Stimulated activated CD8-positive, alpha-beta memory T cell treated with anti-CD3 and anti-CD28 coated beads, Interleukin-4, amount 100 ng/mL, for 1 hour (primary cell): ENCODE measurements at places on chromosomes 1 and 21.

- DNase-seq, result no peak
Observed at GRCh38 chr21:43287795-43288755, 119.3 kb downstream of the CRYAA start.

DNA sequence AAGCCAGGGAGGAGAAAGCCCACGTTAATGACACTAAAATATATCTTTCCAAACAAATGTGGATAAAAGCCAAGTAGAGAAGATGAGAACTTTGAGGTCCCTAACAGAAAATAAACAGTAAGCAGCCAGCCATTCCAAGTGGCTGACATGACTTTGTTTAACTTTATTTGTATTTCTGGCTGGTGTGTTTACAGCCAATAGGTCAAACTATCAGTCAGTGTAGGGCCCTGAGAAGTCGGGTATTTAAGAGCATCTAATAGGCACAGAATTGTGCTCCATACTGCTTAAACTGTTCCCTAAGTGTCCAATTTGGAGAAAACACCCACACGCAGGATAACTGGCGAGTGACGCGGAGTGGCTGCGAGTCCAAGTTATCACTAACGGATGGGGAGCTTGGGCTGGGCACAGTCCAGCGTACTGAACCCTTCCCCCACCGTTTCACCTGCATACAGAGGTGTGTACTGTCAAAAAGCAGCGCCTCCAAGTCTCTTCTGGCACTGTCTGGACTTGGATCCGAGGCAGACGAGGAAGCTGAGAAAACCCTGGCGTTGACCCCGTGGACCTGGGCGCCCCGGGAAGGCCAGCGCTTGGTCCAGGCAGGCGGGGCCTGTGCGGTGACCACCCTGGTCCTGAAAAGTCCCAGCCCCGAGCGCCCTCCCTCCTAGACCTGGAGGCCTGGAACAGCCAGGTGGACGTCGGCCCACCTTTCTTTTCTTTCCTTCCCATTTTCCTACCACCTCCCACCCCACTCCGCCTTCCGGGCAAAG, 662 bp upstream of the LGALS8 start:
- no peak for DNase-seq

DNA sequence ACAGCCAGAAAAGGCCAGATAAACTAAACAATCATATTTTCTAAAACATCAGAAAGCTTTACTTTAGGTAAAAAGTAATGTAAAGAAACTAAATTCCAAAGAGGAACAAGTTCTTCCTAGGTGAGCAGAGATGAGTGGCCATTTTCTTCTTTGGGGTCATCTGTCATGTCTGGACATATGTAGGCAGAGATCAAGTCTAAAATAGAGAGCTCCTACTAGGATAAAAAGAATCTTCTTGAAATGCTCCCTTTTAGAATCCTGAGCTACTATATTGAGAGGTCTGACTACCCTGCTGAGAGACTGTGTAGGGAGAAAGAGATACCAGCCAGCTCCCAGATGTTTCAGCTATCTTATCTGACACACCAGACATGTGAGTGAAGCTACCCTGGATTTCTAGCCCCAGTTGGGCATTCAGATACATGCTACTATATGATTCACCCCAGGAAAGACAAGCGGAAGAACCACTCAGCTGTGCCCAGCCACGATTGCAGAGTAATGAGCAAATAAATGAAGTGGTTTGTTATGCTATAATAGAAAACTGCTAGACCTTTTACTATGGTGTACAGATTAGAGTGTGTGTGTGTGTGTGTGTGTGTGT, 80.1 kb downstream of the TTLL7 start:
- DNase-seq, result no peak

DNA sequence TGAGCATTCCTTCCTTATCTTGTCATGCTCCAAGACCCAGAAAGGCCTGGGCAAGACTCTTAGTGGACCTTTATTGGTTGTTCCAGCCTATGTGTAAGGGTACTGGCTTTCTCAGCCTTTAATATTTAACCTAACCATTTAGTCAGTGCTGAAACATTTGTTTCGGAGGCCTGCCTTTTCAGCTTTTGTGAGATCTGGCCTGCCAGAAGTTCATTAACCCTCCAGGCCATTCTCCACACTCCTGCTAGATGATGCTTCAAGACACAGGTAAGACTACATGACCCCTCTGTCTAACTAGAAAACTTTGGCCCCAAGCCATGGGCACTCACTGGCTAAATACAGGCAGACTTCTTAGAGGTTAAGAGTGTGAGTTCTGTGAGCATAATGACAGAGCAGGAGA, 138.4 kb upstream of the ZP4 start:
- DNase-seq, result no peak

GRCh38 chr1:19061343-19061742, 104.9 kb upstream of the IFFO2 start:
- no peak for DNase-seq

- DNase-seq, result no peak
Observed at GRCh38 chr1:218510153-218510772, 165.1 kb downstream of the TGFB2 start.

- DNase-seq, result no peak
Observed at GRCh38 chr21:31490443-31490842, 146.4 kb upstream of the TIAM1 start.

DNA sequence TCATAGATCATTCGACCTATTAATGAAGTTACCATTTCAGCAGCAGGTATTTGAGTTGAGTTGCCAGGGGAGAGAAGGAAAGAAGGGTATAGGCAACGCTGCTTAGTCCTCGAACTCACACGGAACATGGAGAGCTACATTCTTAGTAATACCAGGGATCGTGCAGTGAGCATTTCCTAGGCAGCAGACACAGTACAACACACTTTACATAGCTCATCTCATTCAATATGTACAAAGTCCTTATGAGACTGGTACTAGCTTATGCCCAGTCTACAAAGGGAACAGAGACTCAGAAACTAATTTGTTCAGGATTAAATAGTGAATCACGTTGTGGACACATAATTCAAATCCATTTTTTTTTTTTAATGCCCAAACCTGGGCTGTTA, 25.6 kb downstream of the IRF2BP2 start:
- DNase-seq, result no peak

GRCh38 chr1:37752213-37752582, 12.7 kb downstream of the EPHA10 start:
- no peak for DNase-seq

- DNase-seq, result no peak
Observed at GRCh38 chr1:58983162-58983561, 199.3 kb upstream of the JUN start.

- DNase-seq, result no peak
Observed at GRCh38 chr1:167291539-167292185, 71.0 kb downstream of the POU2F1 start.

- DNase-seq, result no peak
Observed at GRCh38 chr1:2556678-2557481, 709 bp downstream of the TNFRSF14 start.

GRCh38 chr1:113456967-113457366, 66.7 kb downstream of the MAGI3 start:
- DNase-seq, result no peak

DNA sequence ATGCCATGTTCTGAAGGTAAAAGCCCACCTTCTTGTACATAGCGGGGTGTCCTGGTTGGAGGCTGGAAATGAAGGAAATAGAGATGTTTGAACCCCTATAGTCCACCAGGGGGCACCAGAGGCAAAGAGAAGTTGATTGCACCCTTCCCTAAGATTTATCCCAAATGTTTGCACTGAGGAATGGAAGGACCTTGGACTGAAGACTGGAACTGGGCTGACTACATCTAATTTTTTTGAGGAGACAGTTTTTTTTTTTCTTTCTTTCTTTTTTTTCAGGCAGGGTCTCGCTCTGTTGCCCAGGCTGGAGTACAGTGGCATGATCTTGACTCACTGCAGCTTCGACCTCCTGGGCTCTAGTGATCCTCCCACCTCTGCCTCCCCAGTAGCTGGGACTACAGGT, 55.3 kb upstream of the EIF4G3 start:
- no peak for DNase-seq

GRCh38 chr1:85352055-85352454, 75.6 kb upstream of the BCL10 start:
- DNase-seq, result no peak

- DNase-seq, result no peak
Observed at GRCh38 chr1:217010253-217010652, 287.0 kb upstream of the ESRRG start.

DNA sequence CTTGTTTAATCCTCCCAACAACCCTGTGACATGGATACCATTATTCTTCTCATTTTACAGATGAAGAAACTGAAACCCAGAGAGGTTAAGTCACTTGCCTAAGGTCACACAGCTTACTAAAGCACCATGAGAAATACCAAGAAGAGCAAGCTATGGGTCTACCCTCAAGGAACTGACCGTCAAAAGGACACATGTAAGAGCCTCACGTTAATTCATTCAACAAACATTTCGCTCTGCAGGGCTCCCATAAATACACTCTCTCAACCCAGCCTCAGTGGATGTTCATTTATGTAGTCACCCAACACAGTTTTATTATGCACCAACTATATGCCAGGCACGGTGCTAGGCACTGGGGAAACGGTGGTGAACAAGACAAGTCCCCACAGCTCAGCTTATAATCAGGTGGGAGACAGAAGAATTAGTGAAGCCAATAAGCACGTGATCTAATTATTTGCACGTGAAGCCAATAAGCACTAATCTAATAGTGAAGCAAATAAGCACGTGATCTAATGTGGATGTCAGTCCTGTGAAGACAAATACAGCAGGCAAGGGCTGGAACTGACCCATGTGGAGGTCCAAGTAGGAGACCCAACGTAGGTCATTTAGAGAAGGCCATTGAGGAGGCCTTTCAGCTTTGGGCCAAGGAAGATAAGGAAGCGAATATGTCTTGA, 52.1 kb upstream of the ZBTB40 start:
- no peak for DNase-seq

GRCh38 chr1:145962157-145963102, 1.9 kb downstream of the ANKRD34A start:
- no peak for DNase-seq

- DNase-seq, result no peak
Observed at GRCh38 chr1:97461782-97462181, 459.1 kb downstream of the DPYD start.

GRCh38 chr1:118223426-118223825, 38.4 kb upstream of the SPAG17 start:
- DNase-seq, result no peak

- no peak for DNase-seq
Observed at GRCh38 chr21:46067505-46068201, 30.3 kb upstream of the COL6A2 start.

DNA sequence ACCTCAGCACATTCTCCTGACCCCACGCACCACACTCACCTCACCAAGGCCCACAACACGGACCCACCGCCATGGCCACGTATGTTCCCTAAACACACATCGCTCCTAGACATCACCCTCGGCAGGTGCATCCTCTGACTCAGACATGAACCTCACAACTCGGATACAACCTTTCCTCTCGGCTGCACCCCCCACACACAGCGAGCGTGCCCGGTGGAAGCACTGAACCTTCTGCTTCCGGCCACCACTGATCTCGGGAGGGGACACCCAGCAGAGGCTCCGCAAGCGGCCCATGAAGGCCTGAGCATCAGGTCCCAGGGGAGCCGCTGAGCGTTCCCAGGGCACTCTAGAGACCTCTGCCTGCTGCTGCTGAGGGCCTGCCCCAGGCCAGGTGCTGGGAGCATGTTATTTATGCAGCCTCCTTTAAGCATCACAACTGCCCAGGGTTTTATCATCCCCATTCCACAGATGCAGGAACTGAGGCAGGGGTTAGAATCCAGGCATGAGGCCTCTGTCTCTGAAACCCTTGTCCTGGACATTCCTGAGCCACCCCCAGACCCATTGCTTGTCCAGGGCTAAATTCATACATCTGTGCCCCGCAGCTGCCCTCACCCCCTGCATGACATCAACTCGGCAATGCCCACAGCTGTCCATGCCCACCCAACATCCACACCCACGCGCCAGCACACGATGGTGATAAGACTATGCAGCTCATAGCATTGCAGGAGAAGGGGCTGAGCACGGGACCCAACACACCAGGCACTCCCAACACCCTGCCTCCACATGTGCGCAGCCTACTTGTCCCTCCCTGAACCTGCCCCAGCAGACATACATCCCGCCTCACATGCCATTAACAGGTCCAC, 27.0 kb downstream of the SDC3 start:
- DNase-seq, result no peak

DNA sequence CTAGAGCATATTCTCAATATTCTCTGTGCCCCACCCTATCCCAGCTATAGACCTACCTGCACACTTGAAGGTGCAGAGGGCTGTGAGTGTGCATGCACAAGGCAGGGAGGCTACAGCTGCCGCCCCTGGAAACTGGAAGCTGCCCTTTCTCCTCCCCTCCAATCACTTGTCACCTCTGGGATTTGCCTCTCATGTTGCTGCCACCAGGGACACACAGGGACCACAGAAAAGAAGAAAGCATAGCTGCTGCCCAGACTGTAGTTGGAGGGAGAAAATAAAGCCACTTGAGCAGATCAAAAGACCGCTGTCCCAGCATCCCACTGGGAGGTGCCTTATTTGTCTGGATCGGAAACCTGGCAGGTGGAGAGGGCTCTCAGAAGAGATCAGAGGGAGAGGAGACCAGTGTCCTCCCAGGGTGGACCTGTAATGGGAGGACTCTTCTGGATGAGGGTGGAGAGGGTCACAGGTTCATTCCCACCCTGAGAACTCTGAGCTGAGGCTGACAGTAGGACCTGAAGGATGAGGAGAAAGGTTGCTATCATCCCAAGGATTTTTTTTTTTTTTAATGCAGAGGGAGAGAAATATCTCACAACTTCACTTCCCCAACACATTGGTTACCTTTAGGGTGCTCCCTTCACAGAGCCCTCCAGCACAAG, 7.6 kb upstream of the INPP5B start:
- DNase-seq, result no peak

DNA sequence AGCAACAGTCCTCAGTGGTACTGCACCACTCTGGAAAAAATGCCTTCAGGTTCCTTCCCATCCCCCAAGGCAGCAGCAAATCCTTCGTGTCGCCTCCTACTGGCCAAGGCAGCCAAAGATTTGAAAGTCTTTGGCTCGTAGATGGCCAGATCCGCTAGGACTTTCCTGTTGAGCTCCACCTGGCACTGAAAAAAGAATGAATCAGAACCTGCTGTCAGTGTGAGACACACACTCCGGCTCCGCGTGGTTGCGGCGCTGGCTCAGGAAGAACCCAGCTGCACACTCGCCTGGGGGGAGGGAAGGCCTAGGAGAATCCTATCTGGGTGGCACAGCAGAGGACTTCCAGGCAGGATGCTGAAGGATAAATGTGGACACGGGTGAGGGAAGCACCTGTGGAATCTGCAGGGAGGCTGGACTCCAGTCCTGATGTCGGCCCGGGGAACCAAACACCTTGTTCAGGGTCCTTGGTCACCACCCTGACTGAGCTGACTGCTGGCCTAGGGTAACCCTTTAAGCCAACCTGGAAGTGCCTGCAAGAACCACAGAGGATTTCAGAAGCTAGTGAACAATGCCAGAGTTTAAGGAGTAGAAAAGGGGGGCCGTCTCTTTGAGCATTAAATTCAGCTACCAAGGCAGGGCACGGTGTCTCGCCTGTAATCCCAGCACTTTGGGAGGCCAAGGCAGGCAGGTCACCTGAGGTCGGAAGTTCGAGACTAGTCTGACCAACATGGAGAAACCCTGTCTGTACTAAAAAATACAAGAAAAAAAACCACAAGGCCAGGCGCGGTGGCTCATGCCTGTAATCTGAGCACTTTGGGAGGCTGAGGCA, 3.2 kb upstream of the CCNL2 start:
- DNase-seq, result no peak

- DNase-seq, result no peak
Observed at GRCh38 chr1:9316080-9316444, 23.4 kb downstream of the SPSB1 start.

GRCh38 chr1:47031585-47031984, 8.1 kb downstream of the CYP4X1 start:
- DNase-seq, result no peak

GRCh38 chr1:35565742-35566133, 7.4 kb upstream of the TFAP2E start:
- no peak for DNase-seq

- DNase-seq, result no peak
Observed at GRCh38 chr21:20997311-20997635, 936 bp upstream of the NCAM2 start.
